Stimulated activated CD8-positive, alpha-beta memory T cell treated with anti-CD3 and anti-CD28 coated beads, Interleukin-4, amount 100 ng/mL, for 4 hours (primary cell): ENCODE measurements at places on chromosomes 6 and 20.

GRCh38 chr6:3431994-3432393 lies 24.9 kb downstream of the SLC22A23 start:
- DNase-seq: no peak

- DNase-seq: no peak
These were observed 92.6 kb upstream of the CLVS2 start for GRCh38 chr6:122903266-122903915.

DNA sequence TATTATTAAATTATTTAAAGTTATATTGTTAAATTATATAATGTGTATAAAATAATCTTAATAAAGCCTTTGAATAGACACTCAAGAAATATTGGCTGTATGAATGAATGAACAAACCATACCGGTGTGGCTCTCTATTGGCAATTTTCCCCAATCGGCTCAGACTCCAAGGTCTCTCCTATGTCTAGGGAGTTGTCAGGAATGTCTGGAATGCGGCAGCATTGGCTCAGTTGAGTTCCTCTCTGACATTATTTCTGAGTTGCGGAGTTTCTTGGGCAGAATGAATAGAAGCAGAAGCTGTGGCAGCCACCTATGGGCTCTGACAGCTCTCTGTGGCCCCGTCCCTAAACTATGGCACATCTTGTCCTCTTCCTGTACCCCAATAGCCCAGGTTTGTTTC lies 111.0 kb downstream of the SOBP start:
- DNase-seq: no peak

- DNase-seq: no peak
These were observed 50.0 kb downstream of the CDKAL1 start for GRCh38 chr6:20584100-20584731.

DNA sequence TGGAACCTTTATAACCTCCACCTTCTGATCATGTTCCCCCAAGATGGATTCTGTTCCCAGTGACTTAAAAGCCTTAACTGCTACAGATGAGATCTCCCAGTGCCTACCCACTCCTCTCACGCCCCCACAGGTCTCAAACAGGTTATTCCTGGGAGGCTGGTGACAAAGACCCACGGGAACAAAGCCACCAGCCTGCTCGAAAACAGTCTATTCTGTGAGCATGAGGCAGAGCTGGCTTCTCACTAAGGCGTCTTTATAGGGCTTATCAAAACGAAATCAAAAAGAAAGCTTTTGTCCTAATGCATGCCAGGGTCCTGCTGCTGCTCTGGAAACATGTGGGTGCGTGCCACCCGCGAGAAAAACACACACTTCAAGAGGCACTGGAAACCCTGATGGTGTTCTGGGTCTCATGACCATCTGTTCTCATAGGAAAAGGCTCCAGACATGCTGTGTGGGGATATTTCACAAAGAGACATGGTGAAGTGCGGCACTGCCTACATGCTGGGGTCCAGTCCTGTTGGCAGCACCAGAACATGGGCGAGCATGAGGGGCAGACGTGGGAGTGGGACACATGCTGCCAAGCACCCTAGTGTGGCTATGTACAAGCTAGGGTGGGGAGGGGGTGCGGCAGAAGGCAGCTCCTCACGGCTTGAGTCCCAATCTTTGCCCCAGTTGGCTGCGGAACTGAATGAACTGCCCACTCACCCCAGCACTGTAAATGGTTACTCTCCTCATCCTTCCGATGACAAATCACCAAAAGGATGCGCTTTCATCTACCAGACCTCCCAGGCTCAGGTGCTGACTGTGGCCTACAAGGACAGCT lies 2.1 kb downstream of the FKBP1A start:
- DNase-seq: no peak

GRCh38 chr6:164106345-164106769 lies 691.8 kb downstream of the QKI start:
- no peak for DNase-seq

- DNase-seq: no peak
These were observed 12.5 kb downstream of the SESN1 start for GRCh38 chr6:109082188-109082577.

DNA sequence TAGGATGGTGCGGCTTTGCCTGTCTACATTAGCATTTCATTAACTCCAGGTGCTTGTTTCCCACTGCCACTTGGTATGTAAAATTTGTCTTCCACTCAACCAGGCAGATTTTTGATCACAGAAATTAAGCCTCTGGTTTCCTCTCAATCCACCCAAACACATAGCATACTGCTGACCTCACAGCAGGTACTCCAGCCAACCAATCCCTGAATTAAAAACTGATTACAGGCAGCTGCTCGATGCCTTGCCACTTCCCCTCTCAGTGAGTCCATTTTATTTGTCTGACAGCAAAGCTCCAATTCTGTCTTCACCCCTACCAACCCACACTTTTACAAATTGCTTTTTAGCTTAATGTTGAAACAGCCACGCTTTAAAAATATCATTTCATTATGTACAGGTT lies 95.2 kb downstream of the PLCB1 start:
- DNase-seq: no peak

DNA sequence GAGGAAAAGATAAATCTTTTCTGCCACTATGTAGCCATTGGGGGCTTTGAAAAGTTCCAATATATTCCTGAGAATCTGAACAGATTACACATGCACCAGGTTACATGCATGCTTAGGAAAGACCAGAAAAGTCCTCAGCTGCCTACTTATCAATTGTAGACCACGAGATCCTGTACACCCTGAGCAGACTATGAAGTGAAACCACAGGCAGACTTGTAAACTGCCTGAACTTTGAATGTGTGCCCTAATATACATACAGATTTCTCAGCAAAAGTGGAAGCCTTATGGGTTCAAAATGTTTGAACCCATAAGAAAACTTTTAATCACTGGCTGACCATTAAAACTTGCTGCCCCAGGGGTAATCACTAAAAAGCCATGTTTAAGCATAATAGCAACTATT lies 273.5 kb upstream of the RUNX2 start:
- DNase-seq: no peak

DNA sequence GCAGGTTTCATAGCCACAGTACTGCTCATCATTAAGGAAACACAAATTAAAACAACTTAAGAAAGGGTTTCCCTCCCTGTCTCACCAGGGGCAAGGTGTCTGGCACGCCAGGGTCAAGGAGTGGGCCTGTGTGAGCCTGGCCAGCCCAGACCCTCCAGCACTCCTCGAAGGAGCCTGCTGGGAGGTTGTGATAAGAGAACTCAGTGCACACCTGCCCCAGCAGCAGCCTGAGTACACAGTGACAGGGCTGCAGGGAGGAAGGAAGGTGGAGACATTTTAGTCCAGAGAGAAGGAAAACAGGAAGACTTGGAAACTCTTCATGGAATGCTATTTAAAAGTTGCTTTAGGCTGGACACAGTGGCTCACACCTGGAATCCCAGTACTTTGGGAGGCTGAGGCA lies 14.1 kb downstream of the NINL start:
- DNase-seq: no peak

DNA sequence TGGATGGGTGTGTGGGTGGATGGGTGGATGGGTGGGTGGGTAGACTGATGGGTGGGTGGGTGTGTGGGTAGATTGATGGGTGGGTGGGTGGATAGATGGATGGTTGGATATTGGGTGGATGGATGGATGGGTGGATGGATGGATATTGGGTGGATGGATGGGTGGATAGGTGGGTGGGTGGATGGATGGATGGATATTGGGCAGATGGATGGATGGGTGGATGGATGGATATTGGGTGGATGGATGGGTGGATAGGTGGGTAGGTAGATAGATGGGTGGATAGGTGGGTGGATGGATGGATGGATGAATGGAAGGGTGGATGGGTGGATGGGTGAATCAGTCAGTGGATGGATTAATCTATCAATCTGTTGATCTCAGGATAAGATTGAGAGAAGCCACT lies 177.2 kb downstream of the ZMYND8 start:
- DNase-seq: no peak

DNA sequence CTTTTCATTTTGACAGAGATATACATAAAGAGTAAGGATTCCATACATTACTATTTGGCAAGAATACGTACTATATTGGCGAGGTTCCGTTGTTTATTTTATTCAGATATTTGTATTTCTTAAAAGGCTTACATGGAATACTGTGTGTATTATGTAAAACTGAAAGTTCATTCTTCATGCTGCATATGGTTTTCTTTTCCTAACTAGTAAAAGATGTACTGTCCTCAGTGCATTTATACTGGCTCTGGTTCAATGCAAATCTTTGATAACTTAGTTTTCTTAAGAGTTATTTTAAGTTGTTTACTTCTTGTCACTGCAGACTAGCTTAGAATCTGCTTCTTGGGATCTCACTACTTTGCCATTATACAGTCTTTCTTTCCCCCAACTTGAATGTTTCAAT lies 42.0 kb downstream of the ADGRB3 start:
- DNase-seq: no peak

DNA sequence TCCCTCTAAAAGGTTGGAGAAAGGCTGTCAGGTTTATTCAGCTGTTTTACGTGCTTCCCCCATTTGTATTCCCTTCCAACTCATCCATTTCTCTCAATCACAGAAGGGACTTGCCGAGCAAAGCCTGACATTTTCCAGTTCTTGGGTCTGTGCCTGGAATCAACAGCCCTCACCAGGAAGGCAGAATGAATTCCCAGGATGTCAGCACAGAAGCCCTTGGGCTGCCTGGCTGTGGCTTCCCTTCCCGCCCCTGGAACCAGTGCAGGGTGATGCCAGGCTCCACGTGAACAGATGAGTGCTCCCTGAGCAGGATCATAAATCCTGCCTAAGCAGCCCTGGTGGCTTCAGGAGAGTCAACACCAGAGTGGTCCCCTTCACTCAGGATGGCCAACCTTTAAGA lies 86.1 kb upstream of the CD83 start:
- DNase-seq: no peak

DNA sequence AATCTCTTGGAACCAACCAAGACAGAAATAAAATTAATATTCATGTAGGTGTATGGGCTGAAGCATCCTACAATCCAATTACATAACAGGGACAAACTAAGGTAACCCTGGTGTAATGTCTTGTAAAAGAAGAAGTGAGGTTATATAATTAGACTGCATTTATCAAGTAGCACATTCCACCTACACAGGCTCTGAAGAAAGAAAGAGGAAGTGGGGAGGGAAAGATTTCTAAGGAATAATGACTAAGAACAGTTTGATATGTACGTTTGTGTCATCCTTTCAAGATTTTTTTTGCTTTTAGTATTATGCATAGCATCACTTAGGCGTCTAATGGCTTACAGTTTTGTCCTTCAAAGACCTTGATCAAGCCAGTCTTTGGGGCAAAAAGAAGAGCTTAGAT lies 139.7 kb downstream of the PLCB1 start:
- no peak for DNase-seq

- no peak for DNase-seq
These were observed 184.4 kb downstream of the PTPRK start for GRCh38 chr6:128335963-128336362.

GRCh38 chr20:31712564-31713311 lies 9.9 kb downstream of the BCL2L1 start:
- DNase-seq: no peak

GRCh38 chr6:141259091-141259490 lies 873.6 kb upstream of the GJE1 start:
- DNase-seq: no peak

DNA sequence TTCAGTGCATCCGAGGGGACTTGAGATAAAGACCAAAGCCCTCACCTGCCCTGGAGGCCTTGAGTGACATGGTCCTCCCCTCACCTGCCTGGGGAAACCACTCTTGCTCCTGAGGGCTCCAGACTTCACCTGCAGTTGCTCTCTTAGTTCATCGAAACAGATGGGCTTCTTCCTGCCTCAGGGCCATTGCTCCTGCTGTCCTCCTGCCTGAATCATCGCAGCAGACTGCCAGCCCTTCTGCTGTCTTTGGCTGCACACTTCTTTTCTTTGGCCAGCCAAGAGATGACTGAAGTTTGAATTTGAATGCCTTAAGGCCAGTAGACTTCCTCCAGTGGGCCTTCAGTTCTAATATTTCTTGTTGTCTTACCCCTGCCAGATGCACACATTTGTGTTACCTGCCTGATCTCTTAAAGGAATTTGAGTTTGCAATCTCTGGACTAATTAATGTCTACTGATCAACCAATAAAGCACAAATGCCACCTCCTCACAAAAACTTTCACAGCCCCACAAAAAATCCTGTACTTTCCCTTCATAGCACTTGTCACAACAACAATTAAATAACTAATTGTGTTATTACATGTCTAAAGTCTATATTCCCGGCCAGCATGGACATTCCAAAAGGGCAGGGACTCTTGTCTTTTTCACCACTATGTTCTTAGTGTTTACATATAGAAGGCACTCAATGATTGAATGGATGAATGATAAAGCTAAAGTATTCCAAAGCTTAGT lies 56.7 kb upstream of the SGK1 start:
- no peak for DNase-seq

DNA sequence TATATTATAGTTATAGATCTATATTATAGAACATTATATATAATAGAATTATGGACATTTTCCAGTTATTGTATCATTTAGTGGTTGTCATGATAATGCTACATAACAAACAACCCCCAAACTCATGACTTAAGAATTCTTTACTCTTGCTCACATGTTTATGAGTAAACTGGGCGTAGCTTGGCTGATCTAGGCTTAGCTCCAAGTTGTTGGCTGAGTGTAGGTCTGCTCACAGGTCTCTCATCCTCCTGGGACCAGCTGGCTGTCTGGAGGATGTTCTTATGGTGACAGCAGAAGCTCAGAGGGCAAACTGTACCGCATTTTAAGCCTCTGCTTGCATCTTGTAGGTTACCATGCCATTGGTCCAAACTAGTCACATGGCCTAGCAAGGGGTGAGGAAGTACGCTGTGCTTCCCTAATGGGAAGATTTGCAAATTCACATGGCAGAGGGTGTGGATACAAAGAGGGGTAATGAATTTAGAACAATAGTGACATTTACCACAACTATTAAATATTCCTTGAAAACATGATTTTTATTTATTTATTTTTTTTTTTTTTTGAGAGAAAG lies 34.2 kb downstream of the ARHGAP40 start:
- DNase-seq: no peak

DNA sequence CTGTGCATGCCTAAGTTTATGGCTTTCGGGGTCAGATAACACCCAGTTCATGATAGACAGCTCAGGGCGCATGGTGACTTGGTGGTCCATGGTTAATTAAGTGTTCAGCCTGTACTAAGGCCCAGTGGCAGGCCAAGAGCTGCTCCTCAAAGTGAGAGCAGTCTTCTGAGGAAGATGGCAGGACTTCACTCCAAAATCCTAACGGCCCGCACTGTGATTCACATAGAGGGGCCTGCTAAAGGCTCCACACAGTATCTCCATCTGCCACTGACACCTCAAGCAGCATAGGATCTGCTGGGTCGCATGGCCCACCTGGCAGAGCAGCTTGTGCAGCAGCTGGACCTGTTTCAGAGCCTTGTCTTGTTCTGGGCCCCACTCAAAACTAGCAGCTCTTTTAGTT lies 10.6 kb upstream of the CST7 start:
- DNase-seq: no peak

GRCh38 chr6:158064725-158065251 lies 83.1 kb downstream of the SYNJ2 start:
- no peak for DNase-seq

- DNase-seq: no peak
These were observed 114.3 kb upstream of the BTN3A2 start for GRCh38 chr6:26250698-26251044.

DNA sequence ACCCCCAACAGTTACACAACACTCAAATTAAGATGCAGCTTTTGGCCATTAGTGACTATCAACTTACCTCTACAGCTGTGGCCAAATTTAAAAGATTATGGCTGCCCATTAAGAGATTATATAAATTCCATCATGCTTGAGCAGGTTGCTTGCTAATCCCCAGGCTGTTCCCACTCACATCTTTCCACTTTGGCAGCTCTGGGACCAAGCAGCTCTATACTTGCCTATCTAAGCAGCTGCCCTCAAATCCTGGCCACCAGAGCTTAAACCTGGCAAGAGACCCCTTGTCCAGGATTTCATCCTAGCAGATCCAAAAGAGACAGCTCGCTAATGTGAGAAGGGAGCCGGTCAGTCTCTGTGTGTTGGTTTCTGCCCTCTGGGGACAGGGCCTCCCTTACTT lies 127.9 kb downstream of the SLC23A2 start:
- DNase-seq: no peak
